ENCODE measurements at places on chromosomes 11 and 22. TPM values are rescaled to one million over a fixed set of nuclear protein-coding genes. Genes with fewer than 3 reads are reported as not detected.

DNA sequence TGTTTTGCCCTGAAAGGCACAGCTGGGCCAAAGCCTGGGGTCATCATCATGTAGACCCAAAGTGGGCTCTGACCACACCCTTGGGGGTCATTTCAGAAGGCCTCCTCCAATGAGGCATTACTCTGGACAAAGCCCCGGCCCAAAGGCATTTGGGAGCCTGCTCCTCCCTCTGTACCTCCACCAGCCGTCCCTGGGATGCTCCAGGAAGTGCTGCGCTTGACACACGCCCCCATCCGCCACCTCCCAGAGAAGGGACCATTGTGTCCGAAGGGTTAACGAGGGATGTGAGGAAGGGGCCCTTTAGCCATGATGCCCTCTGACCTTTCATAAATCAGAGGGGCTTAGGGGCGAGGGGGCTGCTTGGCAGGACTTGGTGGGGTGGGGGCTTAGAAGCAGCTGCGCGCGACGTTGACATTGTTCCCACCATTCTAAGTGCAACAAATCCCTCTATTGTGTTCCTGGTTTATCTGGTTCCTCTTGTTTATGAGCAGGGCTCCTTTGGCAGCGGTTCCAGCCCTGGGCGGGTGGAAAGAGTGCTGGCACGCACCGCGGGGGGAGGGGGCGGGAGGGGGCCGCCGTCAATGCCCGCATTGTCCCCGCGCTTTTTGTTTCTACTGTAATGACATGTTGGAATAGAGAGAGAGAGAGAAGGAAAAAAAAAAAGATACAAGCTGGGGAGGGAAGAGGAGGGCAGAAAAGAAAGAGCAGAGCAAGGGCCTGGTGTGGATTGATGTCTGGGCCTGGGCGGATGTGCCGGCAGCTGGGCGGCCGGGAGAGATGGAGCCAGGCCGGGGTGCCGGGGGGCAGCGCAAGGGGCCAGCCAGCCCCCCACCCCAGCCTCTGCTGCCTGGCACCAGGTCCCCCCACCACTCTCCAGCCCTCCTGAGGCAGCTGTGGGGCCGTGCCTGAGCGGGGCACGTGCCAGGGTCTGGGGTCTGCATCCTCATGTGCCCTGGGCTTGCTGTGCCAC, 32.1 kb upstream of the SOX10 start:
- DNase-seq, result no peak

DNA sequence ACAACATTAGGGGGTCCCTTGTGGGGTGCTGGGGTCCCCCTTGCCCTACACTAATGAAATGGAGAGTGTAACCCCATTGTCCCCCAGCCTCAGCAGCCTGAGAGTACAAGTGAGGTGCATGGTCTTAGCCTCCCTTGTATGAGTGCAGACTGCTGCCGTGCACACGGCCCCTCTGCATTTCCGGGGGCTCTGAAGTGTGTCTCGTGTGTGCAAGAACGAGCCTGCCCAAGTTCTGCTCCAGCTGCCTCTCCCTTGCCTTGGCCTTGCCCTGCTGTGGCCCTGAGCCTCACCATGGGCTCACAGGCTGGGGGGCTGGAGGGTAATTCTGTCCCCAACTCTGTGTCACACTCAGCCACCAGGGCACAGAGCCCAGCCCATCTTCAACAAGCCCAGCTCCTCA, 5.2 kb upstream of the EHD1 start:
- peak; percentile 71 for DNase-seq

DNA sequence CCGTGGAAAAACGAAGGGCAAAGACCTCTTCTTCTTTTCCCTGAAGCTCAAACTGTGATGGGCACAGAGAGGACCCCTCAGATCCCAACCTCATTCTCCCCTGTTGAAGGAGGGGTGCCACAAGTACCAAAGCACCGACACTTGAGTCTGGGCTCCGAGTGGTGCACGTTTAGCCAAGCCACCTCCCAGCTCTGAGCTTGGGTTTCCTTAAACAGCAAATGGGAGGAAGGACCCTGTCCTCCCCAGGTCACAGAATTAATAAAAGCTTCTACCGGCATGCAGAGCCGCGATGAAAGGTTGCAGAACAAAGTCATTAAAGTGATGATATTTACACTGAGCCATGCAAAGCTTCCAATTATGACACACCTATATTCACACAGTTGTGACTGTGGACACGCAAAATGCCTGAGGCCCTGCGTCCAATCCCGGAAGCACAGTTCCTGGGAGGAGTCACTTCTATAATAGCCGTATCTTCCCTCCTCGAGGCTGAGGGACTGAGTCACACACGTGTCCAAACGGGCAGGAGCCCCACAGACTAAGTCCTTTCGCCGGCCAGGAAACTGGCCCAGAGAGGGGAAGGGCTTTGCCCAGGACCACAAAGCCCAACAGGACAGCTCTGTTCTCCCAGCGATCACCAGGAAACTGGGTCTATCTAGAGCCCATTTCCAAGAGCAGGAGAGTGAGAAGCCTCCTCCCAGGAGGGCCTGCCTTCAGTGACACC, 922 bp upstream of the CSNK1E start:
- no peak for DNase-seq

GRCh38 chr22:49404020-49404419, 423.7 kb downstream of the BRD1 start:
- peak; percentile 45 for DNase-seq

DNA sequence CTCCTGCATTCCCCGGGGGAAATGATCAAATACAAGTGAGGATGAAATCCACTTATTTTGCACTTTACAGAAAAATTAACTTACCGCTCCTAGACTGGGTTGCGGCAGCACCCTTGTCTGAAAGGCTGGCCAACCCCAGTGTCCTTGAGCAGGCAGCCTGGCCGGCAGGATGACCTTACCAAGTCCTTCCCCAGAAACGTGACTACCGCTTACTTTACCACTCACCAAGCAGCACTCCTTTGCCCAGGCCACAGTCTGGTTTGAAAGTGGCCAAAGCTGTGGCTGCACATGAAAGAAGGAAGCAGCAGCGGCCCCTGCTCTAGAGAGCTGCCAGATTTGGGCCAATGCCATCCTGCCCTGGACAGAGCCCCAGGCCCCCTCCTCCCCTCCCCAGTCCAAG, 20.3 kb downstream of the MYH9 start:
- no peak for DNase-seq

- peak; percentile 73 for DNase-seq
Measured at GRCh38 chr22:19869497-19870152, 15.0 kb upstream of the GNB1L start.

DNA sequence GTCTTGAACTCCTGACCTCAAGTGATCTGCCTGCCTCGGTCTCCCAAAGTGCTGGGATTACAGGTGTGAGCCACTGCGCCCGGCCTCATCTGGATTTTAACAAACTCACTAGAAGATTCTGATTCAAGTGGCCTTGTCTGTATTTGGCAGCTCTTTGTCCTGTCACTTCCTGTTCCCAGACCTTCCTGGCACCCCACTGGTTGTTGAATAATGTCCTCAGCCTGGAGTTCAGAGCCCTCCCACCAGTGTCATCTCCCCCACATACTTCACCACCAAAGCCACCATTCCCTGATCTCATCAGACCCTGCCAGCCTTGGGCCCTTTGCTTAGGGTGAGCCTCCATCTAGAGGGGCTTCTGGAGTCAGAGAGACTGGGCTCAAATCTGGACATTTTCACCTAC, 3.3 kb downstream of the PELI3 start:
- no peak for DNase-seq

- DNase-seq, result no peak
Measured at GRCh38 chr11:64385945-64386704, 27.2 kb downstream of the RPS6KA4 start.

DNA sequence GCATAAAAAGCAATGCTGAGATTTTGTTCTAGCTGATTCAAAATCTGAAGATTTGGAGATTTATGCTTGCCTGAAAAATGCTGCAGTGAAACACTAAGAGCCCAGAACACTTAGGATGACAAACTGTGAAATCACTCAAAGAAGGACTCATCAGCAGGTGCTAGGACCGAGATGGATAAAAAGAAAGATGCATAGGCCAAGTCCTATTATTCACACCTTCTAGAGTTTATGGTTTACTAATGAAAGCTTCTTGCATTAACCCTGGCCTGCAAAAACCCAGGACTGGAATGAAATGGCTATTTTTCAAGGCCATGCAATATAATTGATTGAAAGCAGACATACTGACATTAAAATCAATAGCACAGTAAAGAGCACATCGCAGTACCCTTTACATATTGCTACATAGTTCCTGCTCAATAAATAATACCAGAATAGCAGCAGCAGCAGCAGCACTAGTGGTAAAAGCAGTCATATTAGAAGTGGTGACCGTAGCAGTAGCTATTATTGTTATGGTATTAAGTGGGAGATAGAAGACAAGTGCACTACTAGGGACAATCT, 161.7 kb downstream of the RAB38 start:
- DNase-seq, result no peak

- no peak for DNase-seq
Measured at GRCh38 chr11:134856056-134856971, 444.3 kb upstream of the B3GAT1 start.

- no peak for DNase-seq
Measured at GRCh38 chr11:64347193-64347867, 7.3 kb downstream of the CCDC88B start.

DNA sequence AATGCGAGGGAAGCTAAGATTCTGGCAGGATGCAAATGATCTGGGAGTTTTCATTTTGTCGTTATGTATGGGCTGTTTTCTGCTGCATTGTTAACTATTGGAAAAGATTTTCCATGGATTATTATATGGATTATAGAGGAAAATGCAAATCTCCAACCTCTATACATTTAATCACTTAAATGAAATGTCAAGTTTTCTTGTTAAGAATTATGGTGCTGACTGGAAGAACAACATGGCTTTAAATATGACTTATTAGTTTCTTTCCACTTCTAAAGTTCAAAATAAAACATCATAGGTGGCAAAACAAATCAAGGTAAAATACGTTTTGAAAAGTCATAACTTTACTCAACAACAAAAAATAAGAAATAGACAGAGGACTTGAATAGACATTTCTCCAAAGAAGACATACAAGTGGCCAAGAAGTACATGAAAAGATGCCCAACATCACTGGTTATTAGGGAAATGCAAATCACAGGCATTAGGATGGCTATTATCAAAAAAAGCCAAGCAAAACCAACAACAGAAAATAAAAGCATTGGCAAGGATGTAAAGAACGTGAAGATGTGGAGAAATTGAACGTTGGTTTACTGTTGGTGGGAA, 56.2 kb upstream of the CLDN5 start:
- DNase-seq, result no peak

- peak; percentile 16 for DNase-seq
Measured at GRCh38 chr11:84714316-84714780, 912.8 kb downstream of the DLG2 start.

DNA sequence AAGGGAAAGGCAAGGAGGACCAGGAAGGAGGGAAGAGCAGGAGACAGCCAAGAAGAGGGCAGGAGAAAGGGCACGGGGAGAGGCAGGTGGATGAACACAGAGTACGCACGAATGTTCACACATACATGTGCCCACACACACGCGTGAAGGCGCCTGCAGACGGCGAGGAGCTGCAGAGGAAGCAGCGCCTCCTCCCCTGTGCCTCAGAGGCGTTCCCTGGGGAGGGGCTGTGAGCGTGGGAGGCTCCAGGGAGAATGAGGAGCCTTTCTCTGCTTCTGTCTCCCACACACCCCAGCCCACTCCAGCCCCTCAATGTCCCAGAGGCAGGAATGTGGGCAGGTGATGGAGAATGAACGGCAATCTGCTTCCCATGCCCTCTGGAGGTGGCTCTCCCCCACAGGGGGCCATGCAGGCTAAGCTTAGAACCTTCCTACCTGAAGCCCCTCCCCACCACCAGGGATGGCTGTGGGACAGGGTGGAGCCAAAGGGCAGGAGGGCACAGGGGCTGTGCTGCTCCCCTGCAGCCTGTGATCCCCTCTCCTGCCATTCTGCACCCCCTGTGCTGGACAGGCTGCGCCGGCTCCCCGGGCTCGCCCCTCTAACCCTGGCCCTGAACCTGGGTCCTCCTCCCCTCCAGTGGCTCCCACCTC, 25.3 kb downstream of the PPM1F start:
- DNase-seq, result peak; percentile 70

DNA sequence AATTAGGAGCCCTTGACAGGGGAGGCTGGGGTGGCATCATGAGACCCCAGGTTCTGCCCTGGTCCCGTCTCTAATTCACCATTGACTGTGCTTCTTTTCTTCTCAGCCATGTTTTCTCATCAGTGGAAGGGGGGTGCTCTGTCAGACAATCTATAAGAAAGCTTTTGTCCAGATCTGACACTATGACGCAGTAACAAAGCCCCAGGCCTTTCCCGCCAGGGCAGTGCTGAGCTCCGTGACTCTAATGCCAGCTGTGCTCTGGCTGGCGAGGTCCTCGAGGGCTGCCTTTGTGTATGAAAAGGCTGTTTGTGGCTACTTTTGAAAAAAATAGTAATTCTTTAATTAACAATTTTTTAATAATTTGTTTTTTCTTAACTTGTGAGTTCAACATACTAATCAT, 3.2 kb downstream of the CD6 start:
- DNase-seq, result no peak

DNA sequence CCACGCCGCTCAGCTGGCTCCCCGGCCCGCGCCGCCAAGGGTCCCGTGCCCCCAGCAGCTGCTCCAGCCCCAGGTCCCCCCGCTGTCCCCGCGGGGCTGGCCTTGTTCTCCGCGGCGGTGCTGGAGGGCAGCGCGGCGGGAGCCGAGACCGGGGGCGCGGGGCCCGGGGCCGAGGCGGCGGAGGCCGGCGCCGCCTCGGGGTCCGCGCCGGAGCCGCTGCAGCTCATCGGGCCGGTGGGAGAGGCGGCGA, 128 bp downstream of the TAF10 start:
- no peak for DNase-seq

- DNase-seq, result no peak
Measured at GRCh38 chr22:25895678-25896077, 153.7 kb downstream of the MYO18B start.

- no peak for DNase-seq
Measured at GRCh38 chr11:122750049-122750448, 88.3 kb upstream of the CRTAM start.

DNA sequence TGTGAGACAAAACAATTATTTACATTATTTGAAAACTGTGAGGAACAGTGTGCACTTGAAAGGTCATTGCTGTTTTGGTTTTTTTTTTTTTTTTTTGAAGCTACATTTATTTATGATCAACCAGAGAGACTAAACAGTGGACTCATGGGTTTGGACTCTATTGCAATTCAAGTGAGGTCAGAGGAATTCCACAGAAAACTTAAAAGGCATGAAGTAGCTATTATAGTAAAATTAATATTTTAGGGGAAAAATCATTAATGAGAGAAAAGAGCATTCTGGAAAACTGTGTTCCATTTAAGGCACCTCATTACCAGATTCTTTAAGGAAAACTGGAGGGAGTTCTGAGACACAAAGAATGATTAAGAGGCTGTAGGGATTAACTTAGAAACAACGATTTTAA, 102.8 kb downstream of the WNT11 start:
- no peak for DNase-seq

CTSD gene
- 706 TPM for total RNA-seq

CERK gene
- total RNA-seq, result 40.6 TPM

ADAMTS8 gene
- 0.73 TPM for total RNA-seq

Measured in spleen (tissue), 13 donors.